ENCODE measurements at places on chromosomes 13 and 19. TPM values are rescaled to one million over a fixed set of nuclear protein-coding genes. Genes with fewer than 3 reads are reported as not detected.

GAPDHS gene
- not detected for total RNA-seq

TMEM38A gene
- not detected for total RNA-seq

PNMA8C gene
- not detected for total RNA-seq

PLPPR2 gene
- total RNA-seq, result 3.4 TPM

FCHO1 gene
- 16.1 TPM for total RNA-seq

DNA sequence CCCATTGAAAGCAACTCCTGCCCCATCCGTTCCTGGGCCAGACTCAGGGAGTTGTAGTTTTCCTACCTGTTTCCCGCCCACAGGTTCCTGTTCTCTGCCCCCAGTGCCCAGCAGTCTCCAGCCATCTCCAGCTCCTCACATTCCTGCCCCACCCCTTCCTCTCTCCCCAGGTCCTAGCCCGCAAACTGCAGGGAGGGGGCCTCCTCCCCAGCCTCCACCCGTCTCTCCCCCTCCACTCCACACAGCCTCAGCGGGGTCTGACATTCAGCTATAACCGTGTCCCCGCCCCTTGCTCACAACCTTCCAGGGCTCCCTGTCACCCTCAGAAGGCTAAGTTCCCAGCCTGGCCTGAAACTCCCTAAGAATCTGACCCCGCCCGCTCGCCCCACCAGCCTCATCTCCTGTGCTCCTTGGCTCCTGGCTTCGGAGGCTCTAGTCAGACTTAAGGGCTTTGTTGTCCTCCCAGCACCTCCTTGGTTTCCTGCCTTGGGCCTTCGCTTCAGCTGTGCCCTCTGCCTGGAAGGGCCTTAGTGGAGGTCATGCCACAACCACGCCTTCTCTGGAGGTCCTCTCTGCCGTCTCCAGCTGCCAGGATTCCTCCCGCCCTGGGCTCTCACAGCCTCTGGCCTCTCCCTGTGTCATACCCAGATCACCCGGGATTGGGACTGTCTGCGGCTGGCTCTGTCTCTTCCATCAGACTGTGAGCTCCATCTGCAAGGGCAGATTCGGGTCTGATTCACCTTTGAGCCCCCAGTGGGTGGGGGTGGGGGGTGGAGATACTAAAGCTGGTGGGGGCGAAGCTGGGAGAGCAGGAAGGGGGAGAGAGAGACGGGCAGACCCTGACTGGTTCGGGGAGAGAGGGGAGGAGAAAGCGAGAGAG, 5.1 kb upstream of the SPACA6 start:
- DNase-seq, result peak; percentile 91

DNA sequence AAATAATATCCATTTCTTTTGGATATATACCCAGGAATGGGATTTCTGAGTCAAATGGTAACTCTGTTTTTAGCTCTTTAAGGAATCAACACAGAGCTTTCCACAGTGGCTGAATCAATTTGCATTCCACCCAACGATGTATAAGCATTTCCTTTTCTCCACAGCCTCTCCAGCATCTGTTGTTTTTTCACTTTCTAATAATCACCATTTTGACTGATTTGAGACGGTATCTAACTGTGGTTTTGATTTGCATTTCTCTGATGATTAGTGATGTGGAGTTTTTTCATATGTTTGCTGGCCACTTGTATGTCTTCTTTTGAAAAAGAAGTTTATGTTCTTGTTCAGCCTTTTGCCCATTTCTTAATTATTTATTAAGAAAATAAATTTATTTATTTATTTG, 352.2 kb upstream of the OBI1 start:
- DNase-seq, result no peak

- no peak for DNase-seq
Observed at GRCh38 chr13:111278258-111278657, 42.2 kb upstream of the TEX29 start.

- DNase-seq, result no peak
Observed at GRCh38 chr13:61358599-61358998, 57.0 kb downstream of the PCDH20 start.

GRCh38 chr13:98476538-98476966, 100.4 kb downstream of the STK24 start:
- DNase-seq, result peak; percentile 42

DNA sequence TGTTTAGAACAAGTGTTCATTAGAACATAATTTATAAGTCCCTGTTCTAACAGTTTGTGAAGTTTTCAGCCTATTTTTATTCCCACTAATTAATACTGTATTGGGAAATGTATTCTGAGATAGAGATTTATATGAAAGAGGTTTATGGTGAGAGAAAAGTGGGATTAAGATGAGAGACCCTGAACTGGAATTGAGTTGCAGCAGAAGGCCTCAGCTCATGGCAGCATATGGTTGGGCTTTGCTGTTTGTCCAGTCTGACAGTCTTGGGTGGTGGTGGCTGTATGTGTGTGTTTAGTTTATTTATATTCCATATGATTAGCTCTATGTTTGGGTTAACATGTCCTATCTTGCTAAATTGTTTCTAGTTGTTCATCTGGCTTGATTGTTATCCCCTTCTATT, 575.1 kb downstream of the SLITRK5 start:
- peak; percentile 1 for DNase-seq

- DNase-seq, result no peak
Observed at GRCh38 chr19:40231544-40232424, 5.3 kb upstream of the CCNP start.

Measured in umbilical cord (tissue), 2 donors.